ENCODE measurements at places on chromosomes 16 and 17.

DNA sequence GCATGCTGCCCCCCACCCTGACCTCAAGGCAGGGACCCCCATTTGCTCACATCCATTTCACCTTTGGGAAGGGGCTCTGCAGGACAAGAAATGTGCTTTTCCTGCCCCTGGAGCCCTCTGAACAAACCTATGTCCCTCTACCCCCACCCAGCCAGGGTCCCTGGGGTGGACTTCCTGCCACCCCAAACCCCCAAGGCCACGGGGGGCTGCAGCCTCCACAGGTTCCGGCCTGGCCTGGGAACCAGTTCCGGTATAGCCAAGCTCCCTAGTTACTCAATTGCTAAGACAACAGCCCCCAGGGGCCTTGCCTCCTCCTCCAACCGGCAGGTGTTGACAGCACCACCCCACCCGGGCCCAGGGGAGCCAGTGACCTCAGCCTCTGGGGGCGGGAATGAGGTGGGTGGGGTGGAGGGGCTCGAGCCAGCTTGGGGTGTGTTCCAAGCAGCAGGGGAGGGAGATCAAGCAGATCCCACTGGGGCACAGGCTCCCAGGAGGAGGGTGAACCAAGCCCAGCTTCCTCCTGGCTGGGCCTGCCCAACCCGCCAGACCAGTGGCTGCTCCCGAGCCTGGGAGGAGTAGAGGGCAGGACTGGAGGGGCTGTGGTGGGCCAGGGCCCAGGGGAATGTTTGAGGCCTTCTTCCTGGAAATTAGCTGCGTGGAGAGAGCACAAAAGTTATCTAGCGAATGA lies 6.6 kb downstream of the PNMT start:
- no peak for DNase-seq

DNA sequence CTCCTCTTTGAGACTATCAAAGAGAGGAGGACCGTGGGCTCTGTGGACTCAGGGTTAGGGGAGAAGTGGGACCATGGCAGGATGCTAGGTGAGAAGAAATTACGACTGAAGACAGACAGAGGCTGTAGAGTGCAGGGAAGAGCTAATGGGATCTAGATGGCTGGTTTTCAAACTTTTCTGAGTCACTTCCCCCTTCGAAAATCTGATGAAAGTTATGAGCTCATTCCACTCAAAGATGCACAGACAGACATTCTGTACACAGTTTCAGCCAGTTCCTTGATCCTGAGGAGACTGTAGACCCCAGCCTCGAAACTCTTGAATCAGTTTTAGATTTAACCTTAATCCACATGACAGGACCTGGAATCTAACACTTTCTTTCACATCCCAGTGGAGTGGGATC lies 40.7 kb downstream of the RGS9 start:
- DNase-seq, result no peak

DNA sequence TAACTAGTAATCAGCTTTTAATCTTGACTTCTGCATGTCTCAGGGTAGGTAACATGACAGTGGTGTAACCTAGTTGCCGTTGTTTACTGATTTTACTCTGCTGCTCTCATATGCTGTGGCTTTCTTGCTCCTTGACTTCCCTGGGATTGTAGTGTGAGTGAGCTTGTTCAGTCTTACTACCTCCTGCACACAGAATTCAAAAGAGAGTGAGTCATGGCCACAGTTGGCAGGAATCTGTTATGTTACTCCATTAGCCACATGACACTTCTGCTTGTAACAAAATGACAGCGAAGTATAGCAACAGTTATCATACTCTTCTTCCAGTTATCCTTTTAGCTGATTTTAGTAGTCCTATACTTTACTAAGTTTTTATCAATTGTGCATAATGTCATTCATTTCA lies 18.8 kb downstream of the TNRC6A start:
- no peak for DNase-seq

GRCh38 chr17:41659427-41660212 lies 29.1 kb upstream of the EIF1 start:
- DNase-seq, result no peak

DNA sequence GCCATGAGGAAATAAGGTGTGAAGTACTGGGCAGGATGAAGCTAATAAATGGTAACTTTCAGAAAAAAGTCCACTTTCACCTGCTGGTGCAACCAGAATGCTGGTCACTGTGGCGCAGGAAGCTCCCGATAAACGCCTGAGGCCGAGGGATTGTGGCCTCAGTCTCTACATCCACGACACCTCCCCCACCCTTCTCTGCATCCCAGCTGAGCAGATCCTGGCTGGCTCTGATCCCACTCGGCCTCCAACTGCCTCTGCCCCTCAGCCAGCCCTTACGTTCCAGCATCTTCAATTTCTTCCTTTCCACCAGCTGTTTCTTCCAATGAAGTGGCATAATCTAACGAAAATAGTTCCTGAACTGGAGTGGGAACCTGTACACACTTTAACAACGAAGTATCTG lies 49.5 kb downstream of the COX4I1 start:
- DNase-seq, result no peak

DNA sequence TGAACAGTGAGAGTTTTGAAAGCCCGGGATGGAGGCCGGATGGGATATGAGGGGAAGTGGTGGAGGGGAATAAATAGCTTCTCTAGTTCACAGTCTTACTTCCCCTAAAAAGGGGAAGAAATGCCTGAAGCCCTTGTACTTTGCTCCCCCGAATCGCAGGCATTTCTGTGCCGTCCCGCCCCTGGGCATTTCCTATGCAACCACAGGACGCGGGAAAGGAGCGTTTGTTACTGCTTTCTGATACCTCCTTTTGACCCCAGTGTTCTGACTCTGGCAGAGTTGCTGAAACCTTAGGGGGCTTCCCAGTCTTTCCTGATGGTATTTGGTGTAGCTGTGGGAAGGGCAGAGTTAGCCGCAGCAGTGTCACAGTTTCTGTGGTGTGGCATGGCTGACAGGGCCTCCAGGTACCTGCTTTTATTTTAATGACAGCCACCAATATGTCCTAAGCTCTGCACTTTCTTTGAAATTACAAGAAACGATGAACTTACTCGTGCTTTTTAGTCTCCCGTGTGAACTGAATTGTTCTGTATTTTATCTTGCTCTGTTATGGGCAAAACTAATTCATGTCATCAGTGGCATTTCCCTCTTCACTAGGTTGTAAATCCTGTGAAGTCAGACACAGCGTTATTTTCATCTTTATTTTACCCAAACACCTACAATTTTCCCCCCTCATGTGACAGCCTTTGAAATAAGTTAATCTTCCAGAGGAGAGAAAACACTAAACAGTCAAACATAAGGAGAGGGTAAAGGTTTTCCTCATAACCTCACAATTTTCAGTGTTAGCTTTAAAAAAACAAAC lies 27.1 kb downstream of the USP10 start:
- DNase-seq, result no peak

DNA sequence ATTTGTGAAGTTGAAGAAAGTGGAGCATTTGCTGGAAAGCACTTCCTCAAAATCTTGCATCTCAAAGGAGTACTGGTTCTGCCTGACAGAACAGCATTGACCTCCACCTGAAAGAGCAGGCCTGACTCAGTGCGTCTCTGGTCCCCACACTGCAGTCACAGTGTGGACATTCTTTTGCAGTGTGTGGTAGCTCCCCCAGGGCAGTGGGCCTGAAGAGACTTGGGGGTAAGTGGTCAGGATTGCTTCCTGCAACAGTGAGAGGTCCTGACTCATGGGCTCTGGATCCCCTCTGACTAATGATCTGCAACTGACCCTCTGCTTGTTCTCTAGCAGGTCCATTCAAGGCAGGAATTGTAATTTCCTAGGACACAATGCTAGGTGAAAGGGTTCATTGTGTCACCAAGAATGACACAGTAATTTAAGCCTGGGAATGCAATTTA lies 204.9 kb upstream of the KCNJ16 start:
- no peak for DNase-seq

DNA sequence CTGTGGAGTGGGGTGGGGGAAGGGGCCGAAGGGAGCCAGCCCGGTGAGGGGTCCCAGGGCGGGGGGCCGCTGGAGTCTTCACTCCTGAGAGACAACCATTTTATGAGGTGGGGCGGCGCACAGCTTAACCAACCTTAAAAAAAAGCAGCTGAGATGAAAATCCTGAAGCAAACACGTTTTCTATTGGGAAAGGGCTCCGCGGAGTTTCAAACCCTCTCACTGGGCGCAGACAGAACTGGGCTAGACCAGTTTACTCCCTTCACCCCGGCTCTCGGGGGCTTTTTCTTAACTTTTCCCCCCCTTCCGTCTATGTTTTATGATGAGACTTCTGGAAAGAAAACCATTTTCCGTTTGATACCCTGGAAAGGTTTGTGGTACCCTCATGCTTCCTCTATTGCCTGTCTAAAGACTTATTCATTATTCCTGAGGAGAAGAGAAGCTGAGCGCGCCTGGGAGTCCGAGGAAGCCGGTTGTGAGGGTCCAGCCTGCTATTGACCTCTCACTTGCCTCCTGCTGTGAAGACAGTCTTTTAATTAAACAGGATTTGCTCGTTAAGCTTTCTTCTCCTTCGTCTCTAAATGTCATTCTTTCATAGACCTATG lies 482 bp upstream of the SSH2 start:
- no peak for DNase-seq

DNA sequence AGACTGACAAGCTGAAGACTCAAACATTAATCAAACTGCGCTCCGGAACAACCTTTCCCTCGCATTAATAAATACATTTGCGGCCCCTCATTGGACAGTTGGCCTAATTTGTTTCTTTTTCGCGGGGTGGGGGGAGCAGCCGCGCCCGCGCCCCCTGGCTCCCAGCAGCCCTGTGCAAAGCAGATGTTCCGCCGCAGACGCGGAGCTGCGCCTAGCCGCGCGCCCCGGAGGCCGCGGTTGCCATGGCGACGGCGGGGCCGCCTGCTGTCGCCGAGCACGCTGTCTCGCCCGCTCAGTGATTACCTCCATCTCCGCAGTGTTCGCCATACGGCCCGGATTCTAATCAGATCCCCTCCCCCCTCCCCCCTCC lies 25.5 kb downstream of the COPZ2 start:
- DNase-seq, result peak; percentile 54

DNA sequence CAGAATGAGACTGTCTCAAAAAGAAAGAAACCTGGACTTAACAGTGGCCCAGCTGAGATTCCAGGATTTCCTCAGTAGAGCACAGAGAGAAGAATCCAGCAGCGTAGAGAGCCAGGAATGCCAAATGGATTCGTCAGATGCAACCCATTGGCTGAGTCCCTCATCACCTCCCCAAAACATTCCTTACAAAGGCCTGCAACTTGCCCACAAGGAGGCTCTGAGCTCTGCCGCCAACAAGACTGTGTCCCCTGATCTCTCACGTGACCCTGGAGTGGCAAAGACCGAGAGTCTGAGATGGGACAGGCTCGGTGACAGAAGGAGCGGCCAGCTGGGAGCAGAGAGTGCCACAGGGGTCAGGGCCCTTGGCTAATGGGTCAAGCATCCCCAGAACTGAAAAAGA lies 6.9 kb upstream of the CHMP6 start:
- DNase-seq, result no peak

- no peak for DNase-seq
Observed at GRCh38 chr17:46195939-46196716, 2.9 kb upstream of the KANSL1 start.

GRCh38 chr16:72502594-72503005 lies 330.6 kb upstream of the PMFBP1 start:
- DNase-seq, result no peak

GRCh38 chr16:83995754-83996153 lies 27.7 kb downstream of the NECAB2 start:
- DNase-seq, result no peak

- DNase-seq, result no peak
Observed at GRCh38 chr17:5047446-5047845, 12.2 kb upstream of the SLC52A1 start.

DNA sequence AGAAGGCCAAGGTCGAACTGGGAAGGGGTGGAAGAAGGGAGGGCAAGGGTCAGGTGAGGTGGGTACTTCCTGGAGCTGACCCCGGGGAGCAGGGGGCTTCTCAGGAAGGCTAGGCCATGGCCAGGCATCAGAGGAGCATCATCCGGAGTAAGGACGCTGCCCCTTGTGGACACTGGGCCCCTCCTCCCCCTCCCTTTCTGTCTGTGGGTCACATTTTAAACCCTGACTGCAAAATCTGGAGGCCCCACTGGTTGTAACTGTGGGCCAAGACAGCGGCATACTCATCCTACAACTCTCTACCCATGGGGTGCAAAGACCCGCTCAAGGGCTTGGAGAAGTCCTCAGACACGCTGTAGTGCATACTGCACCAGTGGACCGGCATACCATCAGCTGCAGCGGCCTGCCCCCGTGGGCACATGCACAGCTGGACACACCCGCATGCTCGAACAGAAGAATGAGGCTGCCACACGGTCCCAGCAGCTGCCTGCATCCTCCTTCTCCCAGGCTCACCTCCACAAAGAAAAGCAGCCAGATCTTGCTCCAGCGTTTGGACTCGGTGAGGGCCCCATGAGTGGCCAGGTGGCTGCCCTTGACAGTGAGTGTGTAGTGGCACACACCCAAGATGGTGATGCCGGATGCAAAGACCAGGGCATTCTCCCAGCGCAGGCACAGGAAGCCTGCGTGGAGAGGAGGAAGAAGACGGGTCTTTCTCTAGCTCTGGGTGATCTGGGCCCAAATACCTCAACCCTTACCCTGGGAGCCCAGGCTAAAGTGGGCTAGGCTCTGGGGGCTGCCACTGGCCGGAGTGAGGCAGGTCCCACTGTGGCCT lies 1.2 kb downstream of the FADS6 start:
- DNase-seq, result no peak

GRCh38 chr17:29084541-29085146 lies 41.7 kb downstream of the PIPOX start:
- no peak for DNase-seq

- no peak for DNase-seq
Observed at GRCh38 chr16:48162839-48163410, 7.1 kb upstream of the ABCC12 start.

DNA sequence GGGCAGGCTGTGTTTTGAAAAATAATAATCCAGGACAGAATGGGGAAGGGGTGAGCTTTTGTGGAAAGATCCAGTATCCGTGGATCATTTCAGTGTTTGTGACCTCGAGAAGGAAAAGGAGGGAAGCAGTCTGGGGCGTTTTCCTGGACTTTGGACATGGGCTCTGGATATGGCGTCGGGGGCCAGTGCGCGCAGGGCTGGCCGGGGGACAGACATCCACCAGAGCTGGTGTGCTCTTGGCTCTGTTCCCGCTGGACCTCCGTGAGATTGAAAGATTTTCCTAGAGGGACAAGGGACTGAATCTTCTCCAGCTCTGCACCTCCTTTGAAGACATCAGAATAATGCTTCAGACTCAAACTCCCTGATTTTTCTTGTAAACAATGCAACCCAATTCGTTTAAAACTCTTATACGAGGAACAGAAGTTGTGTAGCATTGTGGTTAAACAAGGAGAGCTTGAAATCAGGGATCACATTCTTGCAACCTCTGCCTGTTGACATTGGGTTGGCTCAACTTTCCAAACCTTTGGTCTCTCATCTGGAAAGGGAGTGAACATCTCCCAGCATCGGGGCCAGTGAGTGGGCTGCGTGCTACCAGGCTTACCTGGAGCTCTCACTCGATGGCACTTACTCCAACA lies 75.9 kb downstream of the C16orf95 start:
- DNase-seq, result no peak

- no peak for DNase-seq
Observed at GRCh38 chr17:41629316-41629715, 4.9 kb upstream of the KRT17 start.

Measured in T-helper 2 cell treated with Interferon-gamma antibody and Interleukin-4, amounts not matched to agents 5 μg/mL and 100 μg/mL, for 36 hours (primary cell).